ENCODE measurements at places on chromosomes 1 and 21.

DNA sequence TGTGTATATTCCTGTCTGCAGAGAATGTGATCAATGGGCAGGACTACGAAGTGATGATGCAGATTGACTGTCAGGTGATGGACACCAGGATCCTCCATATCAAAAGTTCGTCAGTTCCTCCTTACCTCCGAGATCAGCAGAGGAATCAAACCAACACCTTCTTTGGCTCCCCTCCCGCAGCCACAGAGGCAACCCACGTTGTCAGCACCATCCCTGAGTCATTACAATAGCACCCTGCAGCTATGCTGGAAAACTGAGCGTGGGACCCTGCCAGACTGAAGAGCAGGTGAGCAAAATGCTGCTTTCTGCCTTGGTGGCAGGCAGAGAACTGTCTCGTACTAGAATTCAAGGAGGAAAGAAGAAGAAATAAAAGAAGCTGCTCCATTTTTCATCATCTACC, 65.2 kb downstream of the OLFML2B start:
- no peak for DNase-seq

DNA sequence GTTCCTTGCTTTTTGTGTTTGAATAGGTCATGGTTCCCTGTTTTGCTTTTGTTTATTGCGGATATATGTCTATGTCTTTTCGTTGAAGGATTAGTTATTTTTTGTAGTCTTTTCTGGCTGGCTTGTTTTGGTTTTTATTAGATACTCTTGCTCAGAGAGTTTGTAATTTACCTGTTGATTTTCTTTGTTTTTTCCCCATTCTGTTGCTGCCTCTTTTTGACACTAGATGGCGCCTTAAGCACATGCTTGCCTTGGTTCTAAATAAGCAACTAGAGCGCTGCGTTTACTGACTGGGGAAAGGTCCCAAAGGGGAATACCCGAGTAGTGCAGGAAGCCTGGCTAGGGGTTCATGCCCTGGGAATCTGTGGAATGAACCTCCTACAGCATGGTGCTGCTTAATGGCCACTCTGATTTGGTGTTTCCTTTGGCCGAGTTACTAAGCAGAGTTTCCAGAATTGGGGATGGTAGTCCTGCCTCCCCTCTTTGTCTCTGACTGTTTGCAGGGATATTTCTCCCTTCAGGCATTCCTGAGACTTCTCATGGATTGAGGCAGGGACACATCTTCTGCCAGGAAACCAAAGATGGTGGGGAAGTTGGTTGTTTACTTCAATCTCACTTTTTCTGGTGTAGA, 143.2 kb downstream of the PTPRU start:
- DNase-seq = no peak

- DNase-seq = no peak
These were observed 7.5 kb upstream of the RGS1 start for GRCh38 chr1:192568063-192568462.

GRCh38 chr1:1631782-1632420, at the start of gene MMP23B:
Gene MMP23B (plus strand): TSS chr1:1632173. CDS start chr1:1632219, 46 bp downstream.
- peak; percentile 50 for DNase-seq

- DNase-seq = no peak
These were observed 124.1 kb upstream of the AJAP1 start for GRCh38 chr1:4530166-4530785.

DNA sequence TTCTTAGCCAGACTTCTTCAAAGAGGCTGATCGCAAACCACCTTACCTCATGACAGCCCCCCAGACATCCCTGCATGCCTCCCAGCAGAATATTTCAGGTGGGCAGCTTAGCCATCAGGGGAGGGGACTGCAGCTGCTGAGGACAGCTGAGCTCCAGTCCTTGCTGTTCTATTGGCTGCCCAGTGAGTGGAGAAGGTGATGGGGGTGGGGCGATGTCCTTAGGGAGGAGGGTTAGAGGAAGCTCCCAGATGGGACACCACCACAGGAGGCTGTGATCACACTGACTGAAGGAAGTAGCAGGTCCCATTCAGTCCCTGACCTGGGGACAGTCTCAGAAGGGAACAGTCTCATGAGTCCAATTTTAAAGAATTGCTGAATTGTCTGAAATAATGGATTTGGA, 38.3 kb downstream of the GJA5 start:
- no peak for DNase-seq

DNA sequence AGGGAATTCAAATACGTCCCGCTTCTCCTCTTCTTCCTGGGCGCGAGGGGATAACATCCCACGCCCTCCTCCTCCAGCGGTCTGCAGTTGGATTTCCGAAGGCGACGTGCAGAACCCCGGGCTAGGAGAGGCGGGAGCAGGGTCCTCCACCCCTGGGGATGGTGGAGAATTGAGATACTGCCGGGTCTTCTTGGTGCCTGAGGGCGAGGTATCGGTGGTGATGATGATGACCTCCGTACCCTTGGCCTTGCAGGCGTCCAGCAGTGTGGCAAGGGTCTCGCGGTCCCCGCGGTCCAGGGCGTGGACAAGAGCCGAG, 3.2 kb upstream of the LIX1L start:
- peak; percentile 45 for DNase-seq

DNA sequence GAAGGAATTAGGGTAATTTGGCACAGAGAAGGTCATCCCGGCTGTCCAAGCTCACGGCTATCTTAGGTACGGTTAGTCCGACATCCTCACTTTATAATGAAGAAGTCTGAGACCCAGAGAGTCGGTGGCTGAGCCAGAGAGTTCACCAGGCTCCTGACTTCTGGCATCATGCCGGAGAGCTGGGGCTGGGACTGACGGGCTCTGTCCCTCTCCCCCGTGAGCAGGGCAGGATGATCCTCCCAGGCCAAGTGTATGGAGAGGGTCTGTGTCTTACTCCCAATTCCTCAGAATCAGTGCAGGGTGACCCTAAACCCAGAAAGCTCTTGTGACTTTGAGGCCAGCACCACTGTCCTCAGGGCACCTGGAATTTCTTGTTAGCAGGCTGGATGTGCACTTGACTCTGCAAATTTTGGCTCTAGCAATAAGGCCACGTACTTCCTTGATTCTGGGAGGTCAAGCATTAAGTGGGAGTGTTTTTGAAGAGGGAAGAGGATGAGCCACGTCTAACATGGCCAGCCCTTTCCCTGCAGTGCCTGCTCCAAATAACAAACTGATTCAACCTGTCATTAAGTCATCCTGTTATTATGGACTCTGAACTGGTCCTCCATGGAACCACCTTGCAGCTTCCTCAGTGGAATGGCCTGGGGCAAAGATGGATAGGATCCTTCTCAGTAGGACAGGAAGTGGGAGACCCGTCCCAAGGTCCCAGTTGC, 20.8 kb upstream of the BTG2 start:
- no peak for DNase-seq

- DNase-seq = no peak
These were observed 506.3 kb downstream of the LMO4 start for GRCh38 chr1:87834941-87835340.

DNA sequence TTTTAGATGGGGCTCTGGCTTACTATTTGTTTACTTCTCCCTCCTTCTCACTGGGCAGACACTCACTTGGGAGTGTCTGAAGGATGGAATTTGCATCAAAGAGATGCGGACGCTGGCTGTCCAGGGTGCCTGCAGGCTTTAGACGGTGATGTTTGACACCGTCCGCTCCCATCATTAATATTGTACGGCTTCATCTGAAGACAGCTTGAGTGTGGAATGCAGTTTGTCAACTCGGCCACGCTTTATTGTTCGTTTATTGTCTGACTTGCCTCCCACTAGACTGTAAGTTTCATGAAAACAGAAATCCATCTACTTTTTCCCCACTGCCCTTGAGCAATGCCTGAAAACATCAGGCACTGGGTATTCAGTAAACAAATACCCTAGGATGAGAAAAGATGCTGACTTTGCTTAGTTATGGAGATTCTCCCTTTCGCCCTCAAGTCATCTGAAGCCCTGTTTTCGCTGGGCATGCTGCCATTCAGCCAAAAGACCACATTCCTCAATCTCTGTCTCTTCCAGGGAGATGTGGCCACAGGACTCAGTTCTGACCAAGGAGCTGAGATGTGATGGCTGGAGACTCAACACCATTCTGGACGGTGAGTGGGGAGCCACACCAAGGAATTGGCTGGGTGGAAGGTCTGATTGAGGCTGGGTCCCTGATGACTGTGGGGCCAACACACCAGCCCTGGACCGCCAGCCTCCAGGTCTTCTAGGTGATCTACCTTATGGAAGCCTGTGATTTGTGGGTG, 87.6 kb downstream of the BCAR3 start:
- DNase-seq = no peak
